ENCODE measurements at places on chromosomes 1 and 21.

GRCh38 chr1:240524356-240525069, 87.4 kb downstream of the GREM2 start:
- DNase-seq: no peak

DNA sequence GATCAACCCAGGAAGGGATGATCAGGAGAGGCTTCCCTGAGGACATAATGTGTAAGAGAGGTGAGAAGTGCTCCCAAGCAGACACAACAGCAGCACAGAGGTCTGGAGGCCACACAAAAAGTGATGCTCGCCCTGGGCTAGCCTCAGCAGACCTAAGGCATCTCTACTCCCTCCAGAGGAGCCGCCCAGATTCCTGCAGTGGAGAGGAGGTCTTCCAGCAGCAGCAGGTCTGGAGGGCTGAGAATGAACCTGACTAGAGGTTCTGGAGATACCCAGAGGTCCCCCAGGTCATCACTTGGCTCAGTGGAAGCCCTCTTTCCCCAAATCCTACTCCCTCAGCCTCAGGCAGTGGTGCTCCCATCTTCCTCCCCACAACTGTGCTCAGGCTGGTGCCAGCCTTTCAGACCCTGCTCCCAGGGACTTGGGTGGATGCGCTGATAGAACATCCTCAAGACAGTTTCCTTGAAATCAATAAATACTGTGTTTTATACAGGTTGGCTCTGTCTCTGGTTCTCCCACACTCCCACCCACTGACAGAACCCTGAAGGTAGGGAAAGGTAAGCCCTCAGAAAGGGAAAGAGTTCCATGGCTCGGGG, 5.0 kb downstream of the GJB3 start:
- DNase-seq: no peak

DNA sequence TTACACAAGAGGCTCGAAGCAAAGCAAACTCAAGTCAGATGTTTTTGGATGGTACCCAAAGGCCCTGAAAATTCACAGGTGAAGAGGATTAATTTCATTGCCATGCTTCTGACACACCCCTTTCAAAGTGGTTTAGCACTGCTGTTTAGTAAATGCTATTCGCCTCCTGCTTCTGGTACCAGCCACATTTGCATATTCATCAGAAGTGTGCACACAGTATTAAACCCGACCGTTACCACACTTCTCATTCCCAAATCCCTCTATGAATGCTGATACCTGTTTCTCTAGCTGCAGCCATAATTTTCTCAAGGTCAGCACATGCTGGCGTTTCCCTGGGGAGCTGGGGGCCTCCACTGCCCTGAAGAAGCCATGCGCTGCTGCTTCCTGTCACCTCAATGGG, 179.8 kb upstream of the DAB1 start:
- DNase-seq: no peak

DNA sequence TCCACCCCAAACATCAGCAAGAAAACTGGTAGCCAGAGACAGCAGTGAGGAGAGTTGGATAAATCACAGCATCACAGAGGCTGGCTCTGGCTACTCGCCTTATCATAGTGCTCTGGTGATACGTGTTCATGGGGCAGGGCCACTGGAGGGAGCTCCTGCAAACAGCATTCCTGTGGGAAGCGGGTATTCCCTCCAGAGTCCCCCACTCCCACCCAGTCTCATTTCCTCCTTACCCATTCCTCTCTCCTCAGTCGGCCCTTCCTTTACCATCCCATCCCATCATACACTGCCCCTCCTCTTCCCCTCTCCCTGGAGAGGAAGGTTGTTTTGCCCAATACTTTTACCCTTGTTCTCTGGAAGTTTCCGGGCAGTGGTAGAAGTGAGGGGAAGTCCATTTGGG, 7.1 kb downstream of the NHLH2 start:
- no peak for DNase-seq

DNA sequence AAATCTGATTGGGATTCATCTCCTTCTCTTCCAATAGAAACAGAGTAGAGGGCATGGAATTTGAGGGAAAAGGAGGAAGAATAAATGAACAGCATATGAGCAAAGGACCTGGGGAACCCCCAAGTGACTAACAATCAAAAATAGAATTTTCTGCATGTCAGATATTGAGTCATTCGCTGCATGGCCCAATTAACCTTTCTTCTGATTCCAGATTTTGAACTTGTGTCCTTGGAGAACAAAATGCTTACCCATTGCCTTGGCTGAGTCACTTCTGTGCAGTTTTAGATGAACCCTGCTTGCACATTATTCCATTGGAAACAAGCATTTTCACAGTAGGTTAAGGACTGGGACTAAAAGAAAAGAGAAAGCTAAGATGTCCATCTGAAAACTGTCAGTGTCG, 390.5 kb downstream of the ST6GALNAC3 start:
- DNase-seq: no peak

- DNase-seq: no peak
Measured at GRCh38 chr1:165476776-165477175, 31.9 kb upstream of the RXRG start.

DNA sequence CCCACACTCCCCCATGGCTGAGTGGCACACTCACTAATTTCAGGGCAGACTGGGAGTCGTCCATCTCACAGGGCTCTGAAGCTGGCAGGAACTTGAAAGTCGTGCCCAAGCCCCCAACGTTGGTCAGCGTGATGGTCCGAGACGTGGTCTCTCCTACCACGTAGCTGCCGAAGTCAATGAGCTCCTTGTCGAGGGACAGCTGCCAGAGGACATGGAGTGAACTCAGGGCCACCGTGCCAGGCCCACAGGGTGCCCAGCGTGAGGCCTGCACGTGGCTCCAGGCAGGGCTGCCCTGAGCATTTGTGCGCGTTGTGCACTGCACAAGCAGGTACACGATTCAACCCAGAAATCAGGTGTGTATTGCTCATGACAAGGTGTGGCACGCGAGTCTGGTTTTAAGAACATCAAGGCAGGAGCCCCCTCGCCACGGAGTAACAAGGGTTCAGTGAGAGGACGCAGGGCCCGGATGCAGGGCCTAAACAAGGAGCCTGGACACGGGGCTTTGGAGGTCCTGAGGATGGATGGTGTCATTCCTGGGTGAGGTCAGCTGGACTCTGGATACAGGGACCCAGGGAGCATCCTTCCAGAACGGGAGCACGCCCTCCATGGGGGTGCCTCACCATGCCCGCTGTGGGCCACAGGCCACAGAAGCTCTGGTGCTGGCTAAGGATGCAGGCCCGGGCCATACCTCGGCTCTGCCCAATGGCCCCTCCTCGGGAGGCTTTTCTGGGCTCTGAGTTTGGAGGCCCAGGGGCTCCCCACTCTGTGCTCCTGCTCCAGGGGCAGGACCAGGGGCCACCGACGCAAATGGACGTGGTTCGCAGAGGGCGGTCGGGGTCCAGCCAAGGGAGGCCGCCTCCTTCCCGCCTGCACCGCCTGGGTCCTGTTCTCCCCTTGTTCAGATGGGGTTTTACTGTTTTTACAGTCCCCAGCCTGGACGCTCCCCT, 37.8 kb upstream of the TMEM52 start:
- no peak for DNase-seq

DNA sequence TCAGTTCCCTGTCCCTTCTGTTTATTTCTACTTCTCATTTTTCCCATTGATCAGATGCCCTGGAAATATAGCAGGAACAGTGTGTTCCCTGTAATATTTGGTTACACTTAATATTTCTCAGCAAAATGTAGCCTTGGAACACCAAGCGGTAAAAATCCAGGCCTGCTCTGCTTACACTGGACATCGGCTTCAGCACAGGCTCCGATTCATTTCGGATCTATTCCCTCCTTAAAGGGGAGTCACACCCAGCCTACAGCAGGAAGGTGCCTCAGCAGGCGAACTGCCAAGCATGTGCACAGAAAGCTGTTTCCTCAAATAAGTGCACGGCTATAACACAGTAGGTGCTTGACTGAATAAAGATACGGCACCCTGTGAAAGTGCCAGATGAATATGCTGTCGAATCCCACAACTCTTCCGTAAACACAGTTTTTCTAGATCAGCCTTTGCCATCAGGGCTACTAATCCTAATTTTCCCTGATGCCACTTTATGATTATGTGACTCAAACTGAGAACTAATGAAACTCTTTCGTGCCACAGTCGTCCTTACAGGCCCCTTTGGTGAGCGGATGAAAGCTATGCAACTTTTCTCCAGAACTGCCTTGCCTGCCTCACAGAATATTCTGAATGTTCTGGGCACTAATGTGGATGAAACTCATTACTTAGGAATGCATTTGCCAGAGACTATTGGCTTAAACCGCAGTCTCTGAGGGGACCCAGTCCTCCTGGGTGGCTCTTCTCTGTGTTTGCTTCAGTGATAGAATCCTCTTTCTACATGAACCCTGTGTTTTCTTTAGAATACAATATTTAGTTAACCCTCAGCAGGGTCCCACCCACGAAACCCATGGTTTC, 275.5 kb upstream of the RUNX1 start:
- no peak for DNase-seq

- DNase-seq: no peak
Measured at GRCh38 chr1:213414911-213415310, 363.9 kb downstream of the RPS6KC1 start.

DNA sequence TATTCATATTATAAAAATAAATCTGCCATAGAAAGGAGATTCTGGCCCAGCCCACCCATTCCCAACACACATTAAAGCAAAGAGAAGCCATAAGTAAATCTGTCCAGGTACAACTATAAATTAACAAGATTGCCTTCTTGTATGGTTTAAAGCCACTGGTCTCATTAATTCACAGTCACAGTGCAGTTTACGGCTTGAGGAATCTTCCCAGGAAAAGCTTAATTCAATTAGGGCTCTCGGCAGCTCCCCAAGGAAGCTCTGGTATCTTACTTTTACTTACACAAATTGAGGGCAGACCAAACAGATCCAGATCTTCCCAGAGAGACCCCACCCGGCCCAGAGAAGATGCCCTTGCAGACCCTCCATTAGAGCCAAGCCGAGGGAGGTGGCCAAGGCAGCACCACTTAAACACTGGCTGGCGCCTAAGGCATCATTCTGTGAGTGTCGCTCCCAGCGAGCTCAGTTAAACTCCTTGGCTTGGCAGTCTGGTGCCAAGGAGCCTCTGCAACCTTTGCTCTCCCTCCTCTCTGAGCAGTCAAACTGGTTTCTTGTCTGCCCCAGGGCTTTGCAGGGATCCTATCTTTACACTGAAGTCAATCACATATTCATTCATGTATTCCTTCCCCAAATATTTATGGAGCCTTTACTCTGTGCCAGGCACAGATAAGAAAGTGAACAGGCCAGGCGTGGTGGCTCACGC, 10.7 kb downstream of the SLC9A1 start:
- no peak for DNase-seq

DNA sequence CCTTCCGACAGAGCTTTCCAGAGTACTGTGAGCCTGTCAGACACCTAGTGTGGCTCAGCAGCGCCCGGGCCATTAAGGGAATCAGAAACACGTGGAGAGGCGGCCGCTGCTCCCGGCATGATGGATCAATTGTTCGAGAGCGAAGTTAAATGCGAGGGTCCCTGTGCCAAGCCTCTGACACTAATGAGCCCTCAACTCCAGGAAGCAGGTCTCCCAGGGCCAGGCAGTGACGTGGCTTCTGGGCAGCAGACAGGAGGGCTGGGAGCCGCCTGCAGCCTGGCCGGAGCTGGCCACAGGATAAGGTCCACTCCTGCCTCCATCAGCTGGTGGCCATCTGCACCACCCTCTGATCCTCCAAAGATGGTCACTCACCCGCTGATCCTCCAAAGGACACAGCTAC, 67.5 kb upstream of the CLDN14 start:
- DNase-seq: no peak

DNA sequence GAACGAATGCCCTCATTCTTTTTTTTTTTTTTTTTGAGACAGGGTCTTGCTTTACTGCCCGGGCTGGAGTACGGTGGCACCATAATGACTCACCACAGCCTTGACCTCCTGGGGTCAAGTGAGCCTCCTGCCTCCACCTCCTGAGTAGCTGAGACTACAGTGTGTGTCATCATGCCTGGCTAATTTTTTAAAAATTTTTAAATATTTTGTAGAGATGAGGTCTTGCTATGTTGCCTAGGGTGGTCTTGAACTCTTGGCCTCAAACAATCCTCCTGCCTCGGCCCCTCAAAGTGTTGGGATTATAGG, 69.4 kb downstream of the ALG14 start:
- DNase-seq: no peak

GRCh38 chr21:46116776-46117585, 19.1 kb downstream of the COL6A2 start:
- no peak for DNase-seq

- no peak for DNase-seq
Measured at GRCh38 chr1:69524015-69524414, 43.7 kb upstream of the LRRC7 start.

GRCh38 chr21:34352556-34352955, 11.2 kb upstream of the KCNE2 start:
- DNase-seq: no peak

DNA sequence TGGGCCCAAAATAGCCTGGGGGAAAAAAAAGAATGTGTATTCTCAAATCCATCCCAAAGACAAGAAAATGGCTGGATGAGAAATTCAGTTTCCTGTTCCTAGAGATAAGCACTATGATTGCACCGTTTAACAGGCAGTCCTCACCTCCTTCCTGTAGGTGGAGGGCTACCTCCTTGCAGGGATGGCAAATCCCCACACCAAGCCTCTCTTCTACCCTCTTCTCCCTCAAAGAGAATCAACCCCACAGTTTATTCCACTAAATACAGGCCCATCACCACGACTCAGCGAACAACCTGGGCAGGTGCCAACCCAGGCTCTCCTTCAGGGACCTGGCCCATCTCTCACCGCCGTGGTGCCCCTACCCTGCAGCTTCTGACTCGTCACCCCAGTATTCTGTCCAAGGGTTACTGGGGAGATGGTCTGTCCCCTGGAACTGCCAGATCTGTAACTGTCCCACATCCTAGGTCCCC, 3.4 kb upstream of the CHD5 start:
- DNase-seq: no peak

DNA sequence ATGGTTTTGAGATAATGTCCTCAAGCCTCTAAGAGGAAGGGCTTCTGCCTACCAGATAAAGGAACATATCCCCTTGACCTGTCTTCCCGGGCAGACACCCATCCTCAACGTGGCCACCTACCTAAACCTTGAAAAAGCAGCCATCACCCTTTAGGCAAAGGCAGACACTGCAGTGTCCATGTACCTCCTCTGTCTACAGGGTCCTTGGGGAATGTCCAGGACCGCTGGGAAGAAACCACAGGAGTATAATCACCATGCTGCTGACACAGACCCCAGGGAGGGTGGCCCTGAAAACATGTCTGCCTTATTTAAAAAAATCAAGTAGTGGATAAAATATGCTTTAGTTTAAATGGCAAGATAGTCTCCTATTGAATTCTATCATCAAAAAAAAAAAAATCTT, 16.6 kb downstream of the BCAR3 start:
- DNase-seq: no peak

GRCh38 chr1:1376551-1377226, 1.7 kb upstream of the AURKAIP1 start:
- no peak for DNase-seq

- no peak for DNase-seq
Measured at GRCh38 chr1:25049190-25049589, 119.1 kb upstream of the RUNX3 start.

GRCh38 chr1:103948526-103948925, 198.8 kb downstream of the AMY1C start:
- DNase-seq: no peak

- DNase-seq: no peak
Measured at GRCh38 chr1:184299796-184300195, 87.0 kb upstream of the C1orf21 start.

GRCh38 chr1:71557138-71557537, 476.3 kb upstream of the ZRANB2 start:
- no peak for DNase-seq
